ENCODE measurements at places on chromosomes 13 and 19. TPM values are rescaled to one million over a fixed set of nuclear protein-coding genes. Genes with fewer than 3 reads are reported as not detected.

Gene BCAM
- 59.9 TPM for total RNA-seq

- peak; percentile 69 for DNase-seq
- peak within 1 kb of the TSS; percentile 86 for H3K4me3 ChIP-seq
- peaks cover 4% of the 10 kb centered on the region for H3K36me3 ChIP-seq
- H3K27ac ChIP-seq = peak within 1 kb of the TSS; percentile 42
These were observed at the start of gene PPP1R12C for GRCh38 chr19:55116859-55117662. Gene PPP1R12C, minus strand, starts transcription at chr19:55117637. Its CDS starts 94 bp downstream, at chr19:55117543.

DNA sequence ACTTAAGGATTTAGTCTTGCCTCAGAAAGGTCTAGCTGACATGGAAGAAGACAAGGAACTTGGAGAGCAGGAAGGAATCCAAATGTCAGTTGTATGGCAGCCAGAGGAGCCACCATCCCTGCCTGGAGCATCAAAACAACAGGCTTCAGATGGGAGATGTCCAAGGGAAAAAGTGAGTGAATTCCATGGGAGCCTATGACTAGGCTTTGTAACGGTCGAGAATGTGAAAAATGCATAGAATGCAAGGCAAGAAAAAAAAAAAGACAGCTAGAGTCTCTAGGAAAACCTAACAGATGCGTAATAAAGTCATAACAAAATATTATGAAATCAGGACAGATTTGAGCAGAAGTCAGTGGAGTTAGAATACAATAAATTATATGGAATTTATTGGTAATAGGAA lies 183.7 kb upstream of the LSM14A start:
- H3K4me3 ChIP-seq = no peak overlapping the region
- H3K4me1 ChIP-seq = no peaks in the 10 kb centered on the region
- no peaks in the 10 kb centered on the region for H3K27me3 ChIP-seq
- no peak overlapping the region for H3K27ac ChIP-seq
- H3K36me3 ChIP-seq = no peaks in the 10 kb centered on the region

GRCh38 chr19:48333467-48334384 lies 8.4 kb downstream of the EMP3 start:
- H3K27ac ChIP-seq = no peak overlapping the region
- no peaks in the 10 kb centered on the region for H3K4me1 ChIP-seq
- peak overlapping the region; percentile 68 for H3K4me3 ChIP-seq
- peak; percentile 96 for DNase-seq
- H3K27me3 ChIP-seq = no peaks in the 10 kb centered on the region

Data from endodermal cell (in vitro differentiated cells).